Stimulated activated CD8-positive, alpha-beta memory T cell treated with anti-CD3 and anti-CD28 coated beads, Interleukin-15, amount 100 ng/mL, for 24 hours (primary cell): ENCODE measurements at places on chromosomes 1 and 21.

DNA sequence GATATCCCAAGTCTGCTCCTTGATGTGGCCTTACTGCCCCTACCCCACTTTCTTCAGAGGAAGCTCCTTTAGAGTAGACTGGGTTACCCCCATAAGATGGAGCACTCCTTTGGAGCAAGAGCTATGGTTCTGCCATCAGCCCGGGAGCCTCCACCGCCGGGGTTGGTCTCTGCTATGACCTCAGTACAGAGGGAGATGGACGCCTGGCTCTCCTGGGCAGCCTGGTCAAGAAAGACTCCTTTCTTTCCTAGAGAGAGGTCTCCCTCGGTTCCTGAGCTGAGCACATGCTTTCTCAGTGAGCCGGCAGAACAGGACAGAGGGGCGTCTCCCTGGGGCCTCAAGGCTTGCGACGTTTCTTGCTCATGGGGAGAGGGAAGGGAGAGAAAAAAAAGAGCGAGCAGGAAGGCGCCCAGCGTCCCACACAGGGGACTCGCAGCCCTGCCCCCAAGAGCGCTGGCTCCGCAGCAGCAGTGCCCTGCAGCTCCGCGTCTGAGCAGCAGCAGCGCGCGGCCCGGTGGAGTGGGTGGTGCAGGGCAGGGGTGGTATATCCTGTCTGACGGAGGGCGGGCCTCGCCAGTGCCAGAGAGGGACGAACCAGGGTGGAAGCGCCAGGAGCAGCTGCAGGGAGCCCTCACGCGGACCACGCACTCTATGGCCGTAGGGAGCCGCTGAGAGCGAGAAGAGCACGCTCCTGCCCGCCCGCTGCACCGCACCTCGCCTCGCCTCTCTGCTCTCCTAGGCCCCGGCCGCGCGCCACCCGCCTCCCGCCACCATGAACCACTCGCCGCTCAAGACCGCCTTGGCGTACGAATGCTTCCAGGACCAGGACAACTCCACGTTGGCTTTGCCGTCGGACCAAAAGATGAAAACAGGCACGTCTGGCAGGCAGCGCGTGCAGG is at the start of gene PKP1:
PKP1 (plus strand) TSS at position 576 of the 899 bp plus-strand sequence; CDS start at position 773, 197 bp downstream.
- DNase-seq, result no peak

DNA sequence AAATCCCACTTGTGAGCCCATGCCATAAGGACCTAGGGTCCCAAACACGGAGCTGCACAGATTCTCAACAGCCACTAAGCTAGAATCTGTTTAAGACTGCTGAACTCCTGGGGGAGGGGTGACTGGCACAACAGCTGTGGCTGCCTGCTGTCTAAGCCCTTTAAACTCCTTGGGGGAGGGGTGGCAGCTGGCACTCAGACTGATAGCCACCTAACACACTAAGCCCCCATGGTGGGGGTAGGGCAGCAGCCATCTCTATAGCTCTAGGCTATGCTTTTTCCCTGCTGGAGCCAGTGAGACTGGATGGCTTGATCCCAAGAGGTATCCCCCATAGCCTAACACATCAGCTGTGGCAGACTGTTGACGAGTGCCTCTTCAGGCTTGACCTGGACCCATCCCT is 73.3 kb upstream of the FMO3 start:
- DNase-seq, result no peak

DNA sequence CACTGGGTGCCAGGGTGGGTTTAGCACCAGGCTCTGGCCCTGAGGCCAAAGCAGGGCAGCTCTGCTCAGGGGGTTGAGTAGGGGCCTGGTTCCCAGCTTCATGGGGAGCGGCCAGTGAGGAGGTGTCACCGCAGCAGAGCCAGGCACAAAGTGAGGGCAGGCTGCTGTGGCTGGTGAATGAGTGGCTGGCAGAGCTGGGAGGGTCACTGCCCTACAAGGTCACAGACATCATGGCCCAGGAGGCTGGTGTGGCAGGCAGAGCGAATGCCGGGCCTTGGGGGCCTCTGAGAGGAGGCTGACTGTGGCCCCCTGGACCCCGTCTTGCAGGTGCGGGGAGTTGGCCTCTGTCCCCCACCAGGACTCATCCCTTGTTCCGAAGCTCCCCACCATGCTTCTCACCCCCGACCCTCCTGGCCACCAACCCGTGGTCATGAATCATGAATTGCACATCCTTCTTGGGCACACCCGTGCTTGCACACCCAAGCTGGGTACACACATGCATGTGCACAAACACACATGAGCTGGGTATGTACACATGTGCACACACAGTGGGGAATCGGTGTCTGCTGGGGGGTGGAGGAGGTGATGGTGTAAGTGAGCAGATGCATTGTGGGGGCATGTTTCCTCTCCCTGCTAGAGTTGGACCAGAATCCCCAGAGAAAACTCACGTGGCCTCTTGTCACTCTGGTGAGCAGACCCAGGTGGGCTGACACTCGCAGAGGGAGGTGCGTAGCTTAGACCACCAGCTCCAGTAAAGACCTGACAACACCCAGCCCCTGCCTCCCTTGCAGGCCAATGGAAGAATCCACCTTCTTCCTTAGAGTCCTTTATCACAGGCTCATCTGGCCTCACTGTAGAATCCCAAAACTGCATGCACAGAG is 4.8 kb upstream of the GNB1 start:
- no peak for DNase-seq

- DNase-seq, result no peak
These were observed 18.7 kb downstream of the CYYR1 start for GRCh38 chr21:26554365-26554764.

- DNase-seq, result no peak
These were observed 33.6 kb upstream of the GBP5 start for GRCh38 chr1:89306273-89306672.

GRCh38 chr1:89627596-89627962 is 5.3 kb upstream of the LRRC8C start:
- no peak for DNase-seq

- DNase-seq, result no peak
These were observed 53.9 kb upstream of the RBM15 start for GRCh38 chr1:110285316-110285715.

DNA sequence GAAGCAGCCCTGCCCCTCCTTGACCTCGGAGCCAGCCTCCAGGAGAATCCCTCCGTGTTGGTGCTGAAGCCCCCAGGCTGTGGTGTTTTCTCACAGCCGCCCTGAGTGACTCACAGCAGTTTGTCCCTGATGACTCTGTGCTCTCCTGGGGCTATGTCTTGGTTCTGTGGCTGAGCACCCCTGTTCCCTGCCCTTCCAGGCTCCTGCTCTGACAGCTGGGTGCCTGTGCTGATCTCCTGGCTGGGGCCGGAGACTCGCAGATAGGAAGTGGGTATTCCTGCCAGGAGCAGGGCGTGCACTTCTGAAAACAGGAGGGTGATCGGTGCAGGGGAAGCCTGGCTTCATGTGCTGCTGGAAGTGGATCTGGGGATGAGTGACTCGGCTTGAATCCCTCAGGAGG is 34.5 kb downstream of the POFUT2 start:
- DNase-seq, result no peak

- DNase-seq, result no peak
These were observed 60.5 kb upstream of the FOXD3 start for GRCh38 chr1:63261736-63262458.

DNA sequence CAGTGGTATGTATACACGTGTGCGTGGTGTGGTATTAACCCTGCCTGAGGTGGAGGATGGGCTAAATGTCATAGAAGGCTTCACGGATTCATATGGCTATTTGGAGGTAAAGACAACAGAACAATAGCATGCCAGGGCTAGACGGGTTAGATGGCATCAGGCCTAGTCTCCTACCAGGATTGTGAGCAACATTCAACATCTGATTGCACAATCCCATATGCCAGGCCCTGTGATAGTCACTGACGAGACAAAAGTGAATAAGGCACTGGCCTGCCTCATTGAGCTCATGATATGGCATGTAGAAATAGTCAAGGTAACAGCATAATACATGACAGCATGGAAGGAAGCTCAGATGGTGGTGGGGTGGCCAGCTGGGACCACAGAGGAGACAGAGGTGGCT is 167.1 kb upstream of the BEND5 start:
- DNase-seq, result no peak

GRCh38 chr1:18429654-18430053 is 51.1 kb upstream of the KLHDC7A start:
- no peak for DNase-seq
